Activated CD4-positive, alpha-beta T cell treated with anti-CD3 and anti-CD28 coated beads, Interleukin-2, amount 10 ng/mL, durations not matched to agents 7 days and 5 days (primary cell): ENCODE measurements at places on chromosomes 5 and 9.

DNA sequence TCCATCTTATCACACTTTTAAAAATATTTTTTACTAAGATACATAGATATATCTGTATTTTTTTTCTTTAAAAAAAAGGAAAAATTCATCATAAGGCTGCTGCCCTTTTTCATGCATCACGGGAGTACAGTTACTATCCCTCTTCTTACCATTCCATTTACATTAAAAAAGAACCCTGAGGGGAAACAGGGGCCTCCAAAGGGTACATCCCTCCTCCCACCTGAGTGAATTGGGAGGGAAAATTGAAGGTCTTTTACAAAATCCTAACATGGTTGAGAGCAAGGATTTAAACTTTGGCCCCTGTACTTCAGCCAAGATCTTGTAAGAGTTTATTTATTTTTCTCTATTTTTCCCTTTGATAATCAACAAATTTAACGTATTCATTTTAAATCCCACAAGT, 319.2 kb downstream of the MLLT3 start:
- H3K27me3 ChIP-seq = peaks cover 3% of the 10 kb centered on the region
- H3K4me3 ChIP-seq = no peak overlapping the region
- no peak for DNase-seq
- H3K27ac ChIP-seq = no peak overlapping the region
- no peaks in the 10 kb centered on the region for H3K36me3 ChIP-seq

DNA sequence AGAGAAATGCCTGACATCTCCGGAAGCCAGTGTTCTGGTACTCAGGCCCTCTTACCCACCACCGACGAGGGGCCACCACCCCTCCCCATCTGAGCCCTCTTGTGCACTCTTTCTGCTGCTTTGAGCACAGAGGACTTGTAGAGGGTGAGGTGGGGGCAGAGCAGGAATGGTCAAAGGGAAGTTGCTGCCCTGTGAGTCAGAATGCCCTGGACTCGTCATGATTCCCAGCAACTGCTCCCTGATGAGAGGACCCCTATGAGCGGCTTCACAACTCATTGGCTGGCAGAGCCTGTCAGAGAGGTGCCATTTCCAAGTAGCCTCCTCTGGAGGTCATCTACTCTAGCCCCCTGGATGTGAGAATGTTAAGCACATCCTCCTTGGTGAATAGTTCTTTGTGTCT, 845 bp downstream of the ECSCR start:
- H3K27ac ChIP-seq = peak overlapping the region; percentile 27
- no peaks in the 10 kb centered on the region for H3K36me3 ChIP-seq
- peaks cover 44% of the 10 kb centered on the region for H3K4me1 ChIP-seq
- no peak overlapping the region for H3K4me3 ChIP-seq
- no peaks in the 10 kb centered on the region for H3K27me3 ChIP-seq

DNA sequence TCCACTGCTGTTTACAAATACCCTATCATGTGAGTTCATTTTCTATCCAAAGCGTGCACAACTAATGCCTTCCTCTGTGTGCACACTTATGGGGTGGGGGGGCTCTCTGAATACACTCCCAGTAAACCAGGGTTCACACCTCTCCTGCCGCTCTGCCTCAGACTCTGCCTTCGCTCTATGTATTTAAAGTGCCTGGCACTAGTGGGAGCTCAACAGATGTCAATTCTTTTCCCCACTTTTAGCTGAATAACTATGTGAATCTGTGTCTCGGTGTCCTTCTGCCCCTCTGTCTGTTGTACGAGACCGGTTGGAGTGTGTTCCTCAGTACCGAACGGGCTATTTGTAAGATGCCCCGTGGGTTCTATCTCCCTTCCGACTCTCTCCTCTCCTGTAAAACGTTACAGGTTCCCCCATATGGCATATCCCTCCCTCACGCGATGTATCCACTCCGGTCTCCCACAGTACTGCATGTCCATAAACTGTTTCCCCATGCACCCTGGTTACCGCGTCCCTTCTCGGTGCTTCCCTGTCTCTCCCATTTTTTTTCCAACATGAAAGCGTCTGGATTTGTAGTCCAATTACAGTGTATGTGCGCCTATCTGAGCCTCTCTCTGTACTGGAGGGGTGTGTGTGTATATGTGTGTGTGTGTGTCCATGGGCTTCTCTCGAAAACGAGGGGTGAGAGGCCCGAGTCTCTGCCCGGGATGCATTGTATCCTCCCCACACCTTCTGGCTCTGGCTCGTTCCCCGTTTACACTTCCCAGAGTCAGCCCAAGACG, 1.6 kb downstream of the ELL2 start:
- peak overlapping the region; percentile 90 for H3K27ac ChIP-seq
- H3K36me3 ChIP-seq = no peaks in the 10 kb centered on the region
- DNase-seq = peak; percentile 8
- peak overlapping the region; percentile 92 for H3K4me3 ChIP-seq
- peaks cover 42% of the 10 kb centered on the region for H3K4me1 ChIP-seq

GRCh38 chr5:40355846-40356245, 323.9 kb upstream of the PTGER4 start:
- H3K27me3 ChIP-seq = no peaks in the 10 kb centered on the region
- no peak overlapping the region for H3K4me3 ChIP-seq
- DNase-seq = no peak
- peaks cover 12% of the 10 kb centered on the region for H3K4me1 ChIP-seq
- no peaks in the 10 kb centered on the region for H3K36me3 ChIP-seq

DNA sequence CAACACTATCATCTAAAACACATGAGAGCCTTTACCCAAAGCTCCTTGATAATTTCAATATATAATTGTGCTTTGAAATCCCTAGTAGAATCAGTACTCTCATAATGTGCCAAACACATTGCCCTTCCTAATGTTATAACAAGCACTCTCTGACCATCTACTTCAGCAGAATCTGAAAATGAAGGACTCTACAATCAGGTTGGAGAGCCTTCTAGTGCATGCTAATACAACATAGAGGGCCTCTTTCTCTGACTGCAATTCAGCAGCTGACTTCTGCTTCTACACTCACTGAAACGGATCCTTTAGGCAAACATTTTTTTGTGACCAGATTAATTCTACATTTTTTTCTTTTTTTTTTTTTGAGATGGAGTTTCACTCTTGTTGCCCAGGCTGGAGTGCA, 155.6 kb downstream of the EPB41L4A start:
- peaks cover 14% of the 10 kb centered on the region for H3K27me3 ChIP-seq
- H3K36me3 ChIP-seq = no peaks in the 10 kb centered on the region
- DNase-seq = no peak

DNA sequence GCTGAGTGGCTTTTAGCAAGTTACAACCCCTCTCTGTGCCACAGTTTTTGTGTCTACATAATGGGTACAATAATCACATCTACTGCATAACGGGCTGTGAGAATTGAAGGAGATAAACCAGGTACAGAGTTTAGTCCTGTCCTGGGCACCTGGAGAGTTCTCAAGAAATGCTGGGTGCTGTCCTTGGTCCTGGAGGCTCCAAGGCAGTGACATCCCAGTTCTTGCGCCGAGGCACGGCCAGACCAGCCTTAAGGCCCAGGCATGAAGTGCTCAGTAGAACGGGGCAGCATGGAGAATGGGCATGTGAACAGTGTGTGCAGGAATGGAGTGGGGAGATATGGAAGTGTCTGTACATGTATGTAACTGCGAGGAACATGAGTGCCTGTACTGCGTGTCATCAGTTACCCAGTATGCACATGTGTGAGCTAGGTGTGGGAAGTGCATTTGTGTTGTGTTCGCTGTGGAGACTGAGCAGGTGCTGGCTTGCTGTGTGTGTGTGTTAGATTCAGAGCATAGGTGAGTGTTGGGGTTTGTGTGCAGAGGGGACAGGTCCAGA, 6.3 kb upstream of the UNC5A start:
- no peaks in the 10 kb centered on the region for H3K4me1 ChIP-seq
- H3K36me3 ChIP-seq = no peaks in the 10 kb centered on the region
- no peak overlapping the region for H3K4me3 ChIP-seq
- peaks cover 29% of the 10 kb centered on the region for H3K27me3 ChIP-seq
- no peak overlapping the region for H3K27ac ChIP-seq
- DNase-seq = peak; percentile 21

GRCh38 chr5:179879003-179879689, 20.5 kb upstream of the MRNIP start:
- H3K4me1 ChIP-seq = peaks cover 2% of the 10 kb centered on the region
- no peak overlapping the region for H3K27ac ChIP-seq

DNA sequence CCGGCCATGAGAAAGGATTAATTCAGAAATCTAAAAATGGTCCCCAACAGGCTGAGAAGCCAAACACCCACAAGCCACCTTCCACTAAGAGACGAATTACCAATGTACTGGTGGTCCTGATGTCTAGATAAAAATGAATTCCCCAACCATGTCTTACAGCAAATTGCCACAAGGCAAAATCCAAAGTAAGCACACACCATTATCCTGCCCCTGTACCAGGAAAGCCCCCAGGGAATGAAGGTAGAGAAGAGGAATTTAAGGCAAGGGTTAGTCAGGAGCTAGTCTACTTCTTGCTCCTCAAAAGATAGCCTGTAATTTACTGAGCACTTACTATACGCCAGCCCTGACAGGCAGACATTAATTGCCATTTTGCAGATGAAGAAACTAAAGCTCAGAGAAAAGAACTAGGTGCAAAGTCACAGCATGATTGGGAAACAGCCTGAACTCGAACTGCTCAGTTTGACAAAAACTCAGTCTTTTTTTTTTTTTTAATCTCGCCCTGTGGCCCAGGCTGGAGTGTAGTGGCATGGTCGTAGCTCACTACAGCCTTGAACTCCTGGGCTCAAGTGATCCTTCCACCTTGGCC, 64.3 kb downstream of the RAPGEF1 start:
- peak overlapping the region; percentile 55 for H3K4me3 ChIP-seq
- H3K4me1 ChIP-seq = peaks cover 91% of the 10 kb centered on the region
- no peak for DNase-seq
- H3K36me3 ChIP-seq = peaks cover 28% of the 10 kb centered on the region
- no peaks in the 10 kb centered on the region for H3K27me3 ChIP-seq

DNA sequence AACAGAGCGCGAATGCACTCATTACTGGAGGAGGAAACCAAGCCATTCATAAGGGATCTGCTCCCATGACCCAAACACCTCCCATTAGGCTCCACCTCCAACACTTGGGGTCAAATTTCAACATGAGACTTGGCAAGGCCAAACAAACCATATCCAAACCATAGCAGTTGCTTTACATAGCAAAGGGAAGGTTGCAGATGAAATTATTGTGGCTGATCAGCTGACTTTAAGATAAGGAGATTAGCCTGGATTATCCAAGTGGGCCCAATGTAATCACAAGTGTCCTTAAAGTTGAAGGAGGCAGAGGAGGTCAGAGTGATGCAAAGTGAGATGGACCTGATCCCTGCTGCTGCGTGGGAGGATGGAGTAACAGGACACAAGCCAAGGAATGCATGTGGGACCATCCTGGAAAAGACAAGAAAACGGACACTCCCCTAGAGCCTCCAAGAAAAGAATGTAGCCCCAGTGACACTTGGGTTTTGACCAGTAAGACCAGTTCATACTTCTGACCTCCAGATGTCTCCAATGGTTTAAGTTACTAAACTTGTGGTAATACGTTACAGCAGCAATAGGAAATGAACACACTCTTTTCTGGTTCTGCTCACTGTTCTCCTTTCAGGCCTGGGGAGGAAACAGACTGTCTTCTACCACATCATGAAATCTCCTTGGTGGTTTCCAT, 167.3 kb downstream of the GNAQ start:
- peaks cover 40% of the 10 kb centered on the region for H3K36me3 ChIP-seq
- no peak for DNase-seq
- H3K4me3 ChIP-seq = no peak overlapping the region
- H3K27me3 ChIP-seq = no peaks in the 10 kb centered on the region
- no peak overlapping the region for H3K27ac ChIP-seq
